ENCODE measurements at places on chromosomes 7 and 10. TPM values are rescaled to one million over a fixed set of nuclear protein-coding genes. Genes with fewer than 3 reads are reported as not detected.

DNA sequence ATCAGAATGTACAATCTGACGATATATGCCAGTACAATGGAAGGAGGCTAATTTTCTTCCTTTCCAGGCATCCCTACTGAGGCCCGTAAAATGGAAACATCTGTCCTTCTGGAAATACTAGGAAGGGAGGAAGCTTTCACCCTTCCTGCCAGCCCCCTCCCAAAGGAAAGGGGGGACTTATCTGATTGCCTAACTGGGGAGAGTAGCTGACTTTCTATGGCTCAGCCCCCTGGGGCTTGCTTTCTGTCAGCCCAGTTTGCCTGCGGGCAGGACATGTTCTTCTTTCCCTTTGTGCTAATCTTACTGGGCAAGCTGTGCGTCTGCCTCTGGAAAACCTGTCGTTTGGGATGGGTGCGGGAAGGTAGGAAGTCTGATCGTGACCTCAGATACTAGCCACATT is 508.9 kb downstream of the SUGCT start:
- DNase-seq: no peak
- H3K4me3 ChIP-seq: no peak overlapping the region
- no peaks in the 10 kb centered on the region for H3K36me3 ChIP-seq
- peaks cover 3% of the 10 kb centered on the region for H3K27me3 ChIP-seq
- no peak overlapping the region for H3K27ac ChIP-seq

- no peak for DNase-seq
- peaks cover 17% of the 10 kb centered on the region for H3K4me1 ChIP-seq
- no peak overlapping the region for H3K27ac ChIP-seq
- H3K27me3 ChIP-seq: no peaks in the 10 kb centered on the region
- H3K36me3 ChIP-seq: no peaks in the 10 kb centered on the region
Observed at GRCh38 chr7:151847681-151848081, 29.2 kb downstream of the PRKAG2 start.

The KIAA1549 gene
- total RNA-seq: 0.93 TPM

DNA sequence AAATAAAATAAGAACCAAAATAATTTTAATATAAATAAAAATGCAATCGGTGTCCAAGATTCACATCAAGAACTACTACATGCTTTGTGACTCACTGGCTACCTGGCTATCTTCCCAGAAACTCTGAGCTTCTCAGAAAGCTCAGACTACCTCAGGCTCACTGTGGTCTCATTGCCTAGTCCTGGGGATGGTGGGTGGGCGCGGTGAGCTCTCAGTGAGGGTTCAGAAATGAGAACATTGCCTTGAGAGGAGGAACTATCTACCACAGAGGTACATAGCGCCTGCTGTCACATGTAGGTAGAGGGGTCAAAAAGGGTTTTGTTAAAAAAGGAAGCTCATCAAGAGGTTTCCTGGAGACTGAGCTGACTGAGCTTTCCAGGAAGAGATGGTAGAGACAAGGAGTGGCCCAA is 108.0 kb downstream of the WDFY4 start:
- peaks cover 17% of the 10 kb centered on the region for H3K27me3 ChIP-seq
- no peak overlapping the region for H3K4me3 ChIP-seq
- no peak for DNase-seq

The SUN3 gene
- total RNA-seq: not detected

- H3K27me3 ChIP-seq: no peaks in the 10 kb centered on the region
- H3K4me3 ChIP-seq: no peak overlapping the region
- H3K4me1 ChIP-seq: no peaks in the 10 kb centered on the region
- no peaks in the 10 kb centered on the region for H3K36me3 ChIP-seq
Observed at GRCh38 chr10:86688398-86688921, 20.1 kb downstream of the LDB3 start.

- peaks cover 7% of the 10 kb centered on the region for H3K4me1 ChIP-seq
- H3K27ac ChIP-seq: no peak overlapping the region
- no peaks in the 10 kb centered on the region for H3K36me3 ChIP-seq
- no peak overlapping the region for H3K4me3 ChIP-seq
Observed at GRCh38 chr7:74138945-74139843, 35.0 kb upstream of the EIF4H start.

The BTBD16 gene
- total RNA-seq: not detected

DNA sequence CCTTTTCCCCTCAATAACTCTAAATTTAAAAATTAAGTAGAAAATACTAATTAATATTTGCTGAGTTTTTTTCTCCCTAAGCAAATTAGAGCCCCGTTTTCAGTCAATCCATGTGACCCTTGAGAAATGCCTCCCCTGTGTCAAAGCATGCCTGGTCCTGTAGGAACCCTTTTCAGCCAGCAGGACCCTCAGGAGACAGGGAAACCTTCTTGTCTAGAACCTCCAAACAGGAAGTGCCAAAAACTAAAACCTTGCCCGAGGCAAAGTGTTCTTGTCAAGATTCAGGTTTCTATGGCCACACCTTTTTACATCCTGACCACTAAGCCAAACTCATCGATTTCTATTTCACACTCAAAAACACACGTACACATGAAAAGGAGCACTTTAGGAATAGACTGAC is 60.1 kb upstream of the NFE2L3 start:
- peaks cover 25% of the 10 kb centered on the region for H3K4me1 ChIP-seq
- no peak overlapping the region for H3K4me3 ChIP-seq
- no peaks in the 10 kb centered on the region for H3K27me3 ChIP-seq
- H3K36me3 ChIP-seq: no peaks in the 10 kb centered on the region

- peaks cover 27% of the 10 kb centered on the region for H3K27me3 ChIP-seq
- H3K4me3 ChIP-seq: no peak overlapping the region
- H3K36me3 ChIP-seq: no peaks in the 10 kb centered on the region
- H3K4me1 ChIP-seq: peaks cover 7% of the 10 kb centered on the region
- H3K27ac ChIP-seq: no peak overlapping the region
Observed at GRCh38 chr7:129774359-129774758, 162.8 kb downstream of the NRF1 start.

The CYP26C1 gene
- 0.05 TPM for total RNA-seq

GRCh38 chr7:150756166-150756565 is 18.9 kb downstream of the GIMAP5 start:
- H3K27ac ChIP-seq: peak overlapping the region; percentile 78
- no peaks in the 10 kb centered on the region for H3K27me3 ChIP-seq
- peaks cover 3% of the 10 kb centered on the region for H3K36me3 ChIP-seq
- peaks cover 52% of the 10 kb centered on the region for H3K4me1 ChIP-seq
- peak overlapping the region; percentile 66 for H3K4me3 ChIP-seq
- no peak for DNase-seq

The SPDYE16 gene
- total RNA-seq: not detected

- peaks cover 22% of the 10 kb centered on the region for H3K4me1 ChIP-seq
- no peak overlapping the region for H3K4me3 ChIP-seq
Observed at GRCh38 chr10:123129618-123130271, 6.0 kb upstream of the HMX3 start.

GRCh38 chr10:71125749-71126107 is 86.6 kb upstream of the UNC5B start:
- no peak for DNase-seq
- peaks cover 7% of the 10 kb centered on the region for H3K4me1 ChIP-seq
- H3K4me3 ChIP-seq: no peak overlapping the region
- H3K27me3 ChIP-seq: peaks cover 38% of the 10 kb centered on the region
